ENCODE measurements at places on chromosomes 4 and X. TPM values are rescaled to one million over a fixed set of nuclear protein-coding genes. Genes with fewer than 3 reads are reported as not detected.
A peak's percentile ranks its signal among the peaks of the same experiment; 100 is the strongest.

GRCh38 chr4:136277741-136278140 is 1254.6 kb downstream of the PCDH18 start:
- DNase-seq = no peak

DNA sequence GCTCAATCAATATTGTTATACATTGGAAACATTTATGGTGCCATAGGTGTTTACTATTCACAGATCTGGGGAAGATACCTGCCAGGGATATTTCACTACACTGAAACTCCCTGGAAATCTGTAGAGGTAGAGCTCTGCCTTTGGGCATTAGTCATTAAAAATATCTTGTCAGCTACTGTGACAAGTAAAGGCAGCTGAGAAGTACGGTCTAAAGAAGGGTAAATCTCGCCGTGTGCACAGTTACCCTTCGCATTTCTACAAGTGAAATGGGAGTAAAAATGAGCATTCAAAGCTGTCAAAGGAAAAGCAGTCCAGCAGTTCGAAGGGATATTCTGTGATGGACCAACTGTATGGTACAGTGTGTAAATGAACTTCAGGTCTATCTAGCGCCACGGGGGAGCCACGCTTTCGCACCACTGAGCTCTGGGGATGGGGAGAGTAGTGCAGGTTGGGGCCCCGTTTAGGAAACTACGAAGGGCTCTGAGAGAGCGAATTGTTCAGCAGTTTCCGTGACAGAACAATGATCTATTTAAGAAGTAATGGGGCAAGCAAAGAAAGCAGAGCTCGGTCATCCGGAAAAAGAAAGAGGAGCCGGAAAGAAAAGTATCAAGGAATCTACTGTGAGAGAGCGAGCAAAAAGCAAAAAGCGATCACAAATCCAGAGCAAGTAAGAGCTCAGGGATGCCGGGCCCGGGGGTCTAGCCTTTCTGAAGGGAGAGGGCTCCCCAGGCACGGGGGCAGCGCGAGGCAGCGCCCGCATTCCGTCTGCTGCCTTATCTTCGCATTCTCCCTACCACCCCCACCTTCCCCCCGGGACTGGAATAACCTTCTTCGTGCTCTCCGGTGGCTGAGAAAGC is 646 bp downstream of the TIGD4 start:
- peak; percentile 58 for DNase-seq

DNA sequence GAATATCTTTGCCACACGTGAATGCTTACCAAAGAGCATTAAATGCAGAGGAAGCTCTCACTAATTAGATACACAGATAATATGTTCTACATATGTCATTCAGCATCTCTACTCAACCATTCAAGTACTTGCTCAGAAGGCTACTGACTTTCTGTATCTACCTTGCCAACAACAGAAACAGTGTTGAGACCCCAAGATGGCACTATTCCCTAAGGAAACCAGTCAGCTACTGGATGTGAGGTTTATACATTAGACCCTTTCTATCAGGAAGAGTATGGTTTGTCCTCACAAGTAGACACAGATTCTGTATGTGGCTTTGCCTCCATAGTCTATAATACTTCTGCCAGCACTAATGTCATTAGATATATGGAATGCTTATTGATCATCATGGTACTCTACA is 443.9 kb upstream of the INTU start:
- no peak for DNase-seq

DNA sequence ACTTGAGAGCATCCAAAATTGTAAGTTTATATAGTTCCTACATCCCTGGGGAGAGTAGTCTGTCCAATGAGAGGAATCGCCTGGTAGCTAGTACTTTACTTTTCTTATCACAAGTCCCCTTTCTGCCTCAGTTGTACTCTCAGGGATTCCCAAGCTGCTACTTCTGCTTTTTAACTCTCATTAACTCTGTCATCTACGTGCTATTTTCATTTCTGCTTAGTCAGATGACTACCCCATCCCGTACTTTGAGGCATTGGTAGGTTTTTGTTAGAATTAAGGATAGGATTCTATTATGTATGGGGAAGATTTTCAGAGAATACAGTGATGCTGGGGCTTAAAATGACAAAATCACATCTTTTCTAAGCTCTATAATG is 24.7 kb downstream of the RBPJ start:
- no peak for DNase-seq

The GASK1B gene
- 42.5 TPM for total RNA-seq

Data from G401 (cell line).